ENCODE measurements at places on chromosomes 12 and 14.
A peak's percentile ranks its signal among the peaks of the same experiment; 100 is the strongest.

- DNase-seq: peak; percentile 70
These were observed 29.1 kb downstream of the NFYB start for GRCh38 chr12:104108755-104109445.

- no peak for DNase-seq
These were observed 87.1 kb upstream of the KCNA1 start for GRCh38 chr12:4822572-4822971.

- no peak for DNase-seq
These were observed 40.9 kb upstream of the A2ML1 start for GRCh38 chr12:8781381-8782127.

DNA sequence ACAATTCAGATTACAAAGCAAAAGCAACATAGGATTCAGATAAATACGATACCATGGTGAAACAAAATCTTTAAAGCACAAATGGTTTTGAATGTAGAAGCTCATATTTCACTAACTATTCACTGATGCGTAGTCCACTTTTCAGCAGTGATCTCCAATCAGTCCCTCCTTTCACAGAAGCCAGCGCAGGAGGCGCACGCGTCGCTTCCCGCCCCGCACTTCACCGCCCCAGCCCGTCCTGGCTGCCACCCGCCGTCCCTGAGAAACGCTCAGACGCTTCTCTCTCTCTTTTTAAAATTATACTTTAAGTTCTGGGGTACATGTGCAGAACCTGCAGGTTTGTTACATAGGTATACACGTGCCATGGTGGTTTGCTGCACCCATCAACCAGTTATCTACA, 19.8 kb upstream of the CHFR start:
- no peak for DNase-seq

DNA sequence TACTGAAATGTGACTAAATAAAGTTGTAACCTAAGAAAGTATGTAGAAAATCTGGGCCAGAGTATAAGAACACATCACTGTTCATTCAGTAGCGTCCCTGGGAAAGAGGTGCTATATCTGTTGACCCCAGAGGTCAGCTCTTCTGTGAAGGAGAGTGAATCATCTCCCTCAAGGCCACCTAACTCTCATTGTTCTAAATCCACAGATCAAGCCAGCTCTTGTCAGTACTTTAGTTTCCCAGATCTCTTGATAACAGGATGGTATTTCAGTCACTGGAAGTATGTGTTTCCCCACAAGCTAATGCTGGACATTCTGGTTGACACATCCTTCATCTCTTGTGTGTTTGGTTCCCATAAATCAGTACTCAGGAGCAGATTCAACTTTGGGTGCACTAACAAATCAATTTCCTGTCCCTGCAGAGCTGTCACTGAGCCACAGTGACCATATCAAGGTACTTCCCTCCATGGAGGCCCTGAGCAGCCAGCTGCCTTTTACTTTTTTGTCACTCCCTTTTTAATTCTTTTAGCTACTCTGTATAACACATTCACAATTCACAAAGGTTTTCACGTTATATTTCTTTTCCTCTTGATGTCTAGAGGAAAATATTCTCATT, 7.8 kb downstream of the KRT1 start:
- DNase-seq: no peak

All from stimulated activated CD8-positive, alpha-beta memory T cell treated with anti-CD3 and anti-CD28 coated beads, Interleukin-4, amount 100 ng/mL, for 4 hours (primary cell).